ENCODE measurements at places on chromosomes 5 and 9. TPM values are rescaled to one million over a fixed set of nuclear protein-coding genes. Genes with fewer than 3 reads are reported as not detected.

Gene EIF4E1B
- not detected for total RNA-seq

Gene CDH9
- not detected for total RNA-seq

Gene IFNA5
- not detected for total RNA-seq

Gene OBP2B
- total RNA-seq = not detected

Gene ANXA6
- total RNA-seq = 558 TPM

Gene PCDHB15
- total RNA-seq = 0.35 TPM

Gene DEPDC1B
- 11.9 TPM for total RNA-seq

Gene DRD1
- total RNA-seq = not detected

Gene LHX6
- not detected for total RNA-seq

Gene MYMK
- not detected for total RNA-seq

Gene GALNT12
- 8.0 TPM for total RNA-seq

Gene PLAC8L1
- not detected for total RNA-seq

Gene FAM174A
- total RNA-seq = 9.7 TPM

Gene CEP120
- total RNA-seq = 13.0 TPM

Gene PCDHA9
- total RNA-seq = not detected

Gene FRRS1L
- total RNA-seq = under 0.01 TPM

Gene FKBP15
- total RNA-seq = 12.4 TPM

Gene SURF2
- 5.5 TPM for total RNA-seq

Gene ARSI
- total RNA-seq = 1.2 TPM

Gene TICAM2
- 9.5 TPM for total RNA-seq

Gene TRIM36
- 1.2 TPM for total RNA-seq

Gene G3BP1
- total RNA-seq = 110 TPM

Gene IFNA13
- total RNA-seq = not detected

Gene PCDH12
- total RNA-seq = 0.29 TPM

Gene PTPRD
- total RNA-seq = 3.5 TPM

Gene C1QTNF3
- total RNA-seq = 2.0 TPM

Gene OLFM1
- 0.29 TPM for total RNA-seq

Gene MUSK
- total RNA-seq = 0.18 TPM

Gene PCDHB5
- total RNA-seq = under 0.01 TPM

Gene FAM153A
- not detected for total RNA-seq

Gene MPDZ
- 21.3 TPM for total RNA-seq

Gene PIP5KL1
- 1.2 TPM for total RNA-seq

Gene CTXN3
- not detected for total RNA-seq

Gene NUP214
- total RNA-seq = 28.2 TPM

Gene RLN2
- 0.18 TPM for total RNA-seq

Gene S1PR3
- total RNA-seq = 75.8 TPM

Gene PCDHB8
- total RNA-seq = not detected

Gene FGF1
- 1.8 TPM for total RNA-seq

Gene IRX2
- total RNA-seq = 1.4 TPM

Gene TLX3
- total RNA-seq = not detected

Gene SPATA31A6
- not detected for total RNA-seq

Gene PARP8
- 3.2 TPM for total RNA-seq

Gene FAM221B
- total RNA-seq = not detected

Gene NOXA1
- total RNA-seq = 0.18 TPM

Gene LECT2
- total RNA-seq = not detected

Gene CKMT2
- total RNA-seq = 0.29 TPM
